ENCODE measurements at places on chromosomes 11 and 22. TPM values are rescaled to one million over a fixed set of nuclear protein-coding genes. Genes with fewer than 3 reads are reported as not detected.

DNA sequence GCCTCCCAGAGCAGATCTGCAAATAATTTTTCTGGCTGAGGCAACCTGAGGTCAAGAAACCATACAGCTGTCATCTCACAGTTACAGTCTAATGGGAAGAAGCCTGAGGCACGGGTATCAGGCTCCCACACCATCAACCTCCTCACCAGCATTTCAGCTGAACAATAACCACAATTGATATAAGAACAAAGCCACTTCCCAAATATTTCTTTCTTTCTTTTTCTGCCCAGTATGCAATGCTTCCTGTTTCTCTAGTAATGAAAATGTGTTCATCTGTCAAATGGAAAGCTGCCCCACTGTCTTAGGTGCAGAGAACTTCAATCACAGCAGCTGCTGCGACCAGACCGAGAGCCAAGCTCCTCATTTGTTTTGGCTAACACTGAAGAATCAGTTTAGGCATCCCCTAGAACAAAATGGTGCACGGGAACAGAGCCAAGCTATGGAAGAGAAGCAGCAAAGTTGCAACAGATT lies 108.4 kb downstream of the BLID start:
- H3K36me3 ChIP-seq: no peaks in the 10 kb centered on the region
- H3K4me1 ChIP-seq: no peaks in the 10 kb centered on the region
- H3K27ac ChIP-seq: no peak overlapping the region

- DNase-seq: no peak
- no peaks in the 10 kb centered on the region for H3K27me3 ChIP-seq
- H3K4me1 ChIP-seq: peaks cover 18% of the 10 kb centered on the region
Observed at GRCh38 chr11:88418508-88418907, 81.0 kb upstream of the CTSC start.

DNA sequence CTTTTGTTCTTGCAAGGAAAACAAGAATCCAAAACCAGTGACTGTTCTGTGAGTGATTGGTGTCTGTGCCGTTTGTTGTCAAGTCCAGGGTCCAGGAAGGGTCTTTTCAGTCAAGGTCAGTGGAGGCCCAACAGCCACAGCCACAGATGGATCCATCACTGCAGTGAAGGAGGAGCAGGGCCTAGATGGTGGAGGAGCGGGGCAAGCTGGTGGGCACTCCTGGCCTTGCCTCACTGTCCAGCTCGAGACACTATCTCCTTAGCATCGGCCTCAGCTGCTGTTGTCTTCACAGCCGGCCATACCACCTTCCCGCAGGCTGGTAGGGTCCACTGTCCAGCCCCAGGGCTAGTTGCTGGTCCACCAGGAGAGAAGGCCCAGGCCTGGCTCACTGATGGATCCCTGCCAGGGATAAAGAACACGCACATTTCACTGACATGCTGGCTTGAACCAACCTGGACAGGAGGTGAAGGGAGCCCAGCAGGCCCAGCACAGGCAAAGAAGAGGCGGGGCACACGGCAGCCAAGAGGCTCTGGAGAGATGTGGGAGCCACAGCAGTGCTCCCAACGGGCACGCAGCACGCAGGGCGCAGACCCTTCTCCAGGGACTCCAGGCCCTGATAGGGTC lies 15.2 kb downstream of the POLR3H start:
- H3K27me3 ChIP-seq: no peaks in the 10 kb centered on the region
- H3K4me3 ChIP-seq: no peak overlapping the region
- H3K27ac ChIP-seq: no peak overlapping the region
- H3K4me1 ChIP-seq: peaks cover 21% of the 10 kb centered on the region
- no peak for DNase-seq
- H3K36me3 ChIP-seq: peaks cover 57% of the 10 kb centered on the region

DNA sequence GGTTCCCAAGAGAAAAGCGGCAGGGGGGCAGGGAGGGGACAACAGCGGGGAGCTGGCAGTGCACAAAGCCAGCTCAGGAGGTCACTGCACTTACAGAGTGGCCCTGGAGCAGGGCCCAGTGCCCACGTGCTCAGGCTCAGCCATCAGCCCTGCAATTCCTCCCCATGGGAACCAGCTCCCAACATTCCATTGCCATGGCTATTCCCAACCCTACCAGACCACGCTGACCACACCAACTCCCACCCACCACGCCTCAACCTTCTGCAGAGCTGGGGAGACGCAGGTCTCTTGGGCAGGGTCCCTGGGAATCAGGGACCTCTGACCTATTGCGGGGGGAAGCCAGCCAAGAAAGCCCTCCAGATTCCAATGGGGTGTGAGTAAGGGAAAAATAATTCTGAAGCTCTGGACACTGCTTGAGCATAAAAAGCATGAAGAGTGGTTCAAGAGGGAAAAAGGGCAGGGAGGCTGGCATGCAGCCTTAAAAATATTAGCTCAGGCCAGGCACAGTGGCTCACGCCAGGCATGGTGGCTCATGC lies 38.3 kb upstream of the TFIP11 start:
- H3K36me3 ChIP-seq: no peaks in the 10 kb centered on the region
- DNase-seq: peak; percentile 93
- H3K27me3 ChIP-seq: no peaks in the 10 kb centered on the region
- H3K27ac ChIP-seq: peak overlapping the region; percentile 52

DNA sequence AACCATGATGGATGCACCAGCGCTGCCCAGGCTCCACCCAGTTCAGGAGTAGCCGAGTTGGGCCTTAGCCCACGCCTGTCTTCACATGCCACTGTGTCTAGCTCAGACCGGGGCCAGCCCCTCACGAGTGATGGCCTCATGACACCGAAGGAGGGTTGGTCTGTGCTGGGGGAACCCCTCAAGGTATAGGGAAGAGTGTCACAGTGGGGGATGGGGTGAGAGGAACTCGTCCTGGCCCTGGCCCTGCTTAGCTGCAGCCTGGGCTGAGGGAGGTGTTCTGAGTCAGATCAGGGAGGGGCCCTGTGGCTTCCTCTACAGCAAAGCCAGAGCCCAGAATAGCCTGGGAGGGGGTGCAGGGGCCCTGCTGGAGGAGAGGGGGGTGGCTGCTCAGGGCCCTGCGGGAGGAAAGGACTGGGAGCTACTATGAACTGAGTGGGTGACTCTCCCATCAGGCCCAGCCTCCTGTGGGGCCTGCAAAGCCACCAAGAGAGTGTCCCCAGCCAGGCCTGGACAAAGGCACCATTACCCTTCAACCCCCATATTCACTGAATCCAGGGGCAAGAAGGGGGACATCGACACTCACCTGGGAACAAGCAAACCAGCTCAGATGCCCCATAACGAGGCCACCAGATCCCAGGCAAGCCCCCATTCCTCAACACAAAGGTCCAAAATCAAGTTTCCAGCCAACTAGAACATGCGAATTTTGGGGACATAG lies 41.2 kb downstream of the IGLL5 start:
- no peaks in the 10 kb centered on the region for H3K36me3 ChIP-seq
- no peaks in the 10 kb centered on the region for H3K4me1 ChIP-seq
- no peak overlapping the region for H3K27ac ChIP-seq
- DNase-seq: peak; percentile 30
- no peak overlapping the region for H3K4me3 ChIP-seq

DNA sequence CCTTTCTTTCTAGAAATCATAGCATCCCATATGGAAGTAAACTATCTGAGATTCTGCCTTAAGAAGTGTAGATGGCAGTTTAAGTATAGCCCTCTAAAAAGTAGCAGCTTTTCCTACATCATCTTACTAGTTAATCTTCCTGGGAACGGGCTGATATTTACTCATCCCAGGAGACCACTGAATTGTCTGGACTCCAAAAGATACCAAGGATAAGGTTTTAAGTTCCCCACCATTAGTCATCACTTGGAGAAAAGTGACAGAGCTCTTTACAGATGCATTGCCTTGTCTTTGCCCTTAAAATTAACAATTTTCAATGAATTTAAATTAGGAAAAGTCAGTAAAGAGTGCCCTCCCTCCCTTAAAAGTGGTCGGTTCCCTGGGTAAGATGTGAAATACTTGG lies 129.5 kb downstream of the MAML2 start:
- H3K4me1 ChIP-seq: peaks cover 28% of the 10 kb centered on the region
- H3K4me3 ChIP-seq: no peak overlapping the region
- peak; percentile 59 for DNase-seq

- H3K27me3 ChIP-seq: no peaks in the 10 kb centered on the region
- no peak for DNase-seq
- H3K4me3 ChIP-seq: no peak overlapping the region
Observed at GRCh38 chr11:75477614-75477935, 44.6 kb upstream of the KLHL35 start.

LARGE2 gene
- total RNA-seq: not detected

GRCh38 chr11:64285885-64286800 lies 495 bp downstream of the GPR137 start:
- H3K4me1 ChIP-seq: peaks cover 7% of the 10 kb centered on the region
- H3K4me3 ChIP-seq: peak overlapping the region; percentile 49
- peak overlapping the region; percentile 85 for H3K27ac ChIP-seq
- peaks cover 7% of the 10 kb centered on the region for H3K27me3 ChIP-seq

GRCh38 chr22:19713650-19714311 lies 522 bp upstream of the SEPTIN5 start:
- peaks cover 3% of the 10 kb centered on the region for H3K4me1 ChIP-seq
- H3K27me3 ChIP-seq: peaks cover 12% of the 10 kb centered on the region
- H3K27ac ChIP-seq: no peak overlapping the region
- peak overlapping the region; percentile 26 for H3K4me3 ChIP-seq
- no peaks in the 10 kb centered on the region for H3K36me3 ChIP-seq
- DNase-seq: no peak

CCDC81 gene
- total RNA-seq: 0.66 TPM

TYR gene
- total RNA-seq: not detected

DNA sequence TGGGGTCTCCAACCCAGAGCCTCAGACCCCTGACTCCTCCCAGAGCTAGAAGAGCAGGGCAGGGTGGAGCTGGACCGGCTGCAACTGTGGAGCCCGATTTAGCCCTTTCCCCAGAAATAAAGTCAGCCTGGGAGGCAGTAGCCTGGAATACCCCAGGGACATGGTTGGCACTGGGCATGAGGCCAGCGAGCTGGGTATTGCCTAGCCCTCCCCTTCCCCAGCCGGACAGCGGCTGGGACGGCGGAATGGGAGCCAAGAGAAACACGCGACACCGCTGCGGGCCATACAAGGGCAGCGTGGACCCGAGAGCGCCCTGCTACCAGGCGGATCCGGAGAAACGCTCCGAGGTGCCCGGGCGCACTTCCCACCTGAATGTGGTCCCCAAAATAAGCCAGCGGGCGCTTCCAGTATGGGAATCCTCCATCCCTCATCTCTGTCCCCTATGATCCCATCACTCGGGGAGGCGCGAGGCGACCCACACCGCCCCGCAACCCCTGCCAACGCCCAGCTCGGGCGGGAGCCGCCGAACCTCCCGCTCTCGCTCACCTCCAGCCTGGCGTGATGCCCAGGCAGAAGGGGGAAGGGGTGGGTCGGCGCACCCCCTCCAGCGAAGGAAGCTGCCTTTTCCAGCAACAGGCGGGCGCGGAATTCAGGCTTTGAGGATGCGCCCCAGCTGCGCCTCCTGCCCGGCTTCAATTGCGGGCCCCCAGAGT lies 758 bp downstream of the MCAM start:
- H3K27me3 ChIP-seq: peaks cover 8% of the 10 kb centered on the region
- H3K27ac ChIP-seq: no peak overlapping the region
- H3K36me3 ChIP-seq: no peaks in the 10 kb centered on the region
- peak; percentile 20 for DNase-seq
- peaks cover 17% of the 10 kb centered on the region for H3K4me1 ChIP-seq

SCARF2 gene
- total RNA-seq: 12.8 TPM

- DNase-seq: peak; percentile 58
- no peaks in the 10 kb centered on the region for H3K4me1 ChIP-seq
- peaks cover 5% of the 10 kb centered on the region for H3K36me3 ChIP-seq
- peak overlapping the region; percentile 100 for H3K27ac ChIP-seq
Observed at GRCh38 chr11:65505466-65506289, 6.8 kb downstream of the MALAT1 start.

GRCh38 chr11:86050196-86050709 lies 18.6 kb downstream of the PICALM start:
- DNase-seq: no peak
- H3K27ac ChIP-seq: no peak overlapping the region
- no peak overlapping the region for H3K4me3 ChIP-seq
- no peaks in the 10 kb centered on the region for H3K4me1 ChIP-seq

DNA sequence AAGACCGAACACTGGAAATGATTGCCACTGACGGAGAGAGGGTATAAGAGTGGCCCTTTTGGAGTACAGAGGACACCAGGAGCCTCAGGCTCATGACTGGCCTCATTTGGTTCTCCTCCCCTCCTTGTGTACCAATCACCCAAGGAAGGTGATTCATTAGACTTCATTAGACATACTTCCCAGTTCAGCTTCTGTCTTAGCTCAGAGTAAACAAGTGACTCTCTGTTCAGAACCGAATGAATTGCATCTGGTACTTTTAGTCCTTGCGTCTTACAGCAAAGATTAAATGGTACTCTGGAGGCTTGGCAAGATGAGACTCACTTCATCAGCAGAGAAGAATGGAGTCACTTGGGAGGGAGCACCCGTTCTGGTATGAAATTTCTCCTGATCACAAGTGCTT lies 75.2 kb downstream of the ZNRF3 start:
- no peak overlapping the region for H3K4me3 ChIP-seq
- no peaks in the 10 kb centered on the region for H3K27me3 ChIP-seq
- H3K27ac ChIP-seq: no peak overlapping the region
- H3K36me3 ChIP-seq: no peaks in the 10 kb centered on the region

GRCh38 chr11:120994091-120994859 lies 29.6 kb upstream of the TBCEL start:
- no peaks in the 10 kb centered on the region for H3K4me1 ChIP-seq
- DNase-seq: no peak
- no peaks in the 10 kb centered on the region for H3K27me3 ChIP-seq
- no peak overlapping the region for H3K4me3 ChIP-seq

DNA sequence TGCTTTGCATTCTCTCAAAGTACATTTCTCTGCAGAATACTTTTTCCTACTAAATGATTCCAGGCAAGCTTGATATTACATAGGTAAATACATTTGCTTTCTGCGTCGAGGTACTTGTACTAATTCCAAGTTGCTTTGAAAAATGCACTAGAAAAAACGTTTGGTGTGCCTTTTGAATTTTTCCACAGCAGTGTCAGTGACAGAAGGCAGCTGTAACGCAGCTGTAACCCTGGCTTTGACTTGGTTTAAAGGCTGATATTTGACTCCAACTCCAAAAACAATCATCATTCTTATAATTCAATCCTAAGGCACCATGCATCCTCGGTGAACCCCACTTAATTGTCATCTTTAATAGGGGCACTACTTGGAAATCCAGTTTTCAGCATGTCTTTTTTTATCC lies 125.0 kb downstream of the MAML2 start:
- H3K4me3 ChIP-seq: no peak overlapping the region
- H3K27ac ChIP-seq: no peak overlapping the region
- peak; percentile 73 for DNase-seq
- H3K4me1 ChIP-seq: peaks cover 20% of the 10 kb centered on the region

Data from fibroblast of lung (primary cell).